ENCODE measurements at places on chromosomes 1 and 21. TPM values are rescaled to one million over a fixed set of nuclear protein-coding genes. Genes with fewer than 3 reads are reported as not detected.

- DNase-seq, result no peak
Observed at GRCh38 chr1:231814521-231814920, 187.9 kb downstream of the DISC1 start.

- peak; percentile 72 for DNase-seq
Observed at GRCh38 chr1:212987702-212988322, 27.9 kb downstream of the ANGEL2 start.

- DNase-seq, result peak; percentile 38
Observed at GRCh38 chr1:156616463-156616862, 2.8 kb upstream of the HAPLN2 start.

GRCh38 chr21:42010507-42011495 lies 641 bp upstream of the ZBTB21 start:
- peak; percentile 47 for DNase-seq

DNA sequence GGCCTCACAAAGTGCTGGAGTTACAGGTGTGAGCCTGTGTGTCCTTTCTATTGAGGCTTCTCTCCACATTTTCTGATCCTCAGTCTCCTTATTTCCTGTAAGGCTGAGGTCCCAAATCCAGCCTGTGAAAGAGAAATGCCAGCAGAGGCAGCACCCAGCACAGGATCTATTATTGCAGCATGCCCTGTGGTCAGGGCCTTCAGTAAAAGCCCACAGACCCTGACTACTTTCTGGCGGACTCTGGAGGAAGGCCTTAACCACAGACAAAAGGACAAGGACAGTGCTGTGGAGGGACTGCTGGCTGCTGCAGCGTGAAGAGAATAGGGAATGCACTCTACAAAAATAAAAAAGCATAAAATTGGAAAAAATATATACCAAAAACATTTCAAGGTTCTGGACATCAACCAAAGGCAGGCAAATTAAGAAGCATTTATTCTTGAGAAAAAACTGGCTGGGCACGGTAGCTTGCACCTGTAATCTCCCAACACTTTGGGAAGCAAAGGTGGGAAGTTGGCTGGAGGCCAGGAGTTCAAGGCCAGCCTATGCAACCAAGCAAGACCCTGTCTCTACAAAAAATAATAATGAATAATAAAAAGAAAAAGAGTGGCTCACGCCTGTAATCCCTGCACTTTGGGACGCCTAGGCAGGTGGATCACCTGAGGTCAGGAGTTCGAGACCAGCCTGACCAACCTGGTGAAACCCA lies 9.4 kb upstream of the PGD start:
- DNase-seq, result no peak

GRCh38 chr1:62682531-62682930 lies 5.7 kb downstream of the DOCK7 start:
- DNase-seq, result peak; percentile 52

DNA sequence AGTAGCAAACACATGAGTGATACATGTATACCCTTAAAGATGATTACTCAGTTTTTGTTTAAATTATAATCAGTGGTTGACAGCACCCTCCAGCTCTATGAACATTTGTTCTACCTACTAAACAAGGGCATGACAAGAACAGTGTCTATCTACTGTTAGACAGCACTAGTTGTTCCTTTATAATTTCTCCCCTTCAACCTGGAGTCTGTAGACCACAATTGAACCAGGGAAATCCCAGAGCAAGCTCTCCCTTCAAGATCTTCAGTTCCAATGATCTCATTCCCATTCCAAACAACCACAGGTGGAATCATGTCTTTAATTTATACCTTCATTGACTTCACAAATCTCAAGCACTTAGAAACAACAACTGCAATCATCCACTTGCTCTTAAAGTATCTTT lies 216.1 kb downstream of the HHIPL2 start:
- DNase-seq, result peak; percentile 5

CAMSAP2 gene
- 10.9 TPM for polyA plus RNA-seq

KCNA3 gene
- polyA plus RNA-seq, result not detected

HLX gene
- 21.5 TPM for polyA plus RNA-seq

ACTA1 gene
- polyA plus RNA-seq, result not detected

ST6GALNAC3 gene
- polyA plus RNA-seq, result not detected

Measured in GM23248 (cell line).